ENCODE measurements at places on chromosomes 7 and 10.

GRCh38 chr7:102303669-102304422 is 17.2 kb downstream of the SH2B2 start:
- DNase-seq: no peak

DNA sequence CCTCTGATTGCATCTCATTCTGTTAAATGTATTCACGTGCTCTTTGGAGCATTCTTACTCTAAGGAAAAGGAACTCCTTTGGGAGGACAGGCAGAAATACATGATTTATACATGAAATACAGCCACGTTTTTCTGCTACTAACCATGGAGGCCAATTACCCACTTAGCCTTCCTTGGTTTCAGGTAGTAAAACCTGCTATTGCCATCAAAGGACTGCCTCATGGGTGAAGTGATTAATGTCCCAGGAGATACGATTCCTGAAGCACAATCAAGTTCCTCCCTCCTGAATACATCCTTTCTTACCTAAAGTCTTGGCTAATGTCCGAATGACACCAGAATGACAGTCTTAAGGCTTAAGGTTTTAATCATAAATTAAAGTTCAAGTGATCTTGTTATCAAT is 58.5 kb upstream of the PIK3CG start:
- no peak for DNase-seq

DNA sequence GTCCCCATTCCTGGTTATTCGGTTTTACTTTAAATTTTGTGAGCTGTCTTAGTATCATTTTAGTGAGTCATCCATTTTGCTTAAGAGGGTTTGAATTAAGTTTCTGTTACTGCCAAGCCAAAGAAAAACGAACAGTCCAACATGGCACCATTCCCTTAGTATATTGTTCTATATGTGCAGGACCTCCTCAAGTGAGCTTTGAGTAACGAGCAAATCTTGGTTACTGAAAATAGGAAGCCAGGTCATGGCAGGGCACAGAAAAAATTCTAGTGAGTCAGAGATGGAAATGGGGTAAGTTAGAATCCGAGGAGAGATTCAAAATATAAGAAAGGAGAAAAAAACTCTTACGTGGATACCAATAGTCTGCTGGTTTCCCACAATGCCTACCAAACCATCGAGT is 292.9 kb downstream of the BAMBI start:
- no peak for DNase-seq

DNA sequence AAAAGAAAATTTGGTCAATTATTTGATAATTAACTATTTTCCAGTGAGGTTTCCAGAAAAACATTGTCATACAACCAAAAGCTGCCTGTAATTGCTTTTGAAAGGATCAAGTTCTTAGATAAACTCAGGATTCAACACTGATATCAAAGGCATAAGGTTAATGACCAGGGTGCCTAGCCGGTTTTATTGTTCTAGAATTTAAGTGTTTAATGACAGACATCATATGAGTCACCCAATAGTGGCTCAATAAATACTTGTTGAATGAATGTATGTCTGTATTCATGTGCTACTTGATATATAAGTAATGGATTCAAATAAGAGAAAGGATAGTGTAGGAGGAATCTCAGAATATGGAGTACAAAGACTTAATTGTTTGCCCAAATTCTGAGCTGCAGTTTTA is 196.1 kb upstream of the LRGUK start:
- DNase-seq: no peak

- DNase-seq: no peak
These were observed 969 bp downstream of the SLC35G1 start for GRCh38 chr10:93894516-93895378.

DNA sequence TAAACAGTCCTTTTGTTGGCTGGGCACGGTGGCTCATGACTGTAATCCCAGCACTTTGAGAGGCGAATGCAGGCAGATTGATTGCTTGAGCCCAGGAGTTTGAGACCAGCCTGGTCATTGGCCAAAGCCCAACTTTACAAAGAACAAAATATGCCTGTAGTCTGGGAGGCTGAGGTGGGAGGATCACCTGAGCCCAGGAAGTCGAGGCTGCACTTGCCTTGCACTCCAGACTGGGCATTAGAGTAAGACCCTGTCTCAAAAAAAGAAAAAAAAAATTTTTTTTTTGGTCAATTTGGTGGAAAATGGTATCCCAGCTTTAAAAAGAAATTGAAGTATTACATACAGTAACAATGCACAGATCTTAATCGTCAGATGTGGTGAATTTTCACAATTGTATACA is 4.8 kb downstream of the GLRX3 start:
- no peak for DNase-seq

DNA sequence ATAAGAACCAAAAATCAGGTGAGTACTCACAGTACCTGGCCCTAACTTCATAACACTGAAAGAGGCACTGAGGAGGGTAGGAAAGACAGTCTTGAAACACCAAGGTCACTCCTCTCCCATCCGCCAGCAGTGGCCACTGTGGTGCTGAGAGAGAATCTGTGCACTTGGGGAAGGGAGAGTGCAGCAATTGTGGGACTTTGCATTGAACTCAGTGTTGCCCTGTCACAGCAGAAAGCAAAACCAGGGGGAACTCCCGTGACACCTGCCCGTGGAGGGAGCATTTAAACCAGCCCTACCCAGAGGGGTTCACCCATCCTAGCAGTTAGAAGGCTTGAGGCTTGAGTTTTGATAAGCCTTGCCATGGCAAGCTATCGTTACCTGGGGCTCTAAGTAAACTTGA is 35.2 kb upstream of the MAP3K8 start:
- no peak for DNase-seq

GRCh38 chr10:129870474-129870757 is 93.7 kb downstream of the EBF3 start:
- no peak for DNase-seq

- DNase-seq: no peak
These were observed 30.0 kb downstream of the LAMB1 start for GRCh38 chr7:107972941-107973376.

DNA sequence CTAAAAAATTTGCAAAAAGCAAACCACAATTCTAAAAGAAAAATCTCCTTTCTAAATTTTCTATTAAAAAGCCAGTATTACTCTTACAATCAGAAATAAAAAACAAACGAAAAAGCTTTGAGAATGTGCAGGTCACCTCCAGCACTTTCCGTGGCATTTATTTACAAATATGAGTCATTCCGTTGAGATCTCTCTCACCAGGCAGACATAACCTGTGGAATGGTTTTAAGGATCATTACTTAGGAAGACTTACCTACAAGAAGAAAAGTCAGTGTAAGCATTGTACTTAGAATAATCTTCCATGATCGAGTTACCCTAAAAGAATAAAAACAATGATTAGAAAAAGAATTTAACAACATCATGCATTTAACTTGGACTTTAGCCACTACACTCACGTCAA is 3.3 kb downstream of the SUN3 start:
- no peak for DNase-seq
